CD4-positive, alpha-beta T cell treated with Interferon gamma for 1 hour (primary cell): ENCODE measurements at places on chromosomes 13 and 19.

DNA sequence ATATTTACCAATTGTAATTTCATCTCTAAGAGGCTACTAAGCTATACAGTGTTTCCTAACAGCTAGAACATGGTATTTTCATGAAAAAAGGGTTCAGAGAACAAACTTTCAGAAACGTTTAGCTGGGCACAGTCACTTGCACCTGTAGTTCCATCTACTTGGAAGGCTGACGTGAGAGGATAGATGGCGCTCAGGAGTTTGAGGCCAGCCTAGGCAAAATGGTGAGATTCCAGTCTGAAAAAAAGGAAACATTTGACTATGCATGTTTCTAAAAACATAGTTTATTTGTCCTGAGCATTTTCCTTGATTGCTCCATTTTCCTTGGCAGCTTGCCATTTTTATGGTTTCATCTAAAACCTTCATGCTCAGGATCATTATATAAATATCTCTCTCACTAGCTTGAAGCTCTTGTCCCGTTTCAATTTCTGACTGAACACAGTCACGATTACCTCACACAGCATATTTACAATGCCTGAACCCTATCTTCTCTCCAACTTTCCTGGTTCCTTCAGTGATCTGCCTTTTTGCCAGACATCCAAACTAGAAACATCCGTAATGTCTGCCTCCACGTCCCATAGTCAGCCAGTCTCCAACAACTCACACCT is 200.8 kb downstream of the RGCC start:
- no peak for DNase-seq

DNA sequence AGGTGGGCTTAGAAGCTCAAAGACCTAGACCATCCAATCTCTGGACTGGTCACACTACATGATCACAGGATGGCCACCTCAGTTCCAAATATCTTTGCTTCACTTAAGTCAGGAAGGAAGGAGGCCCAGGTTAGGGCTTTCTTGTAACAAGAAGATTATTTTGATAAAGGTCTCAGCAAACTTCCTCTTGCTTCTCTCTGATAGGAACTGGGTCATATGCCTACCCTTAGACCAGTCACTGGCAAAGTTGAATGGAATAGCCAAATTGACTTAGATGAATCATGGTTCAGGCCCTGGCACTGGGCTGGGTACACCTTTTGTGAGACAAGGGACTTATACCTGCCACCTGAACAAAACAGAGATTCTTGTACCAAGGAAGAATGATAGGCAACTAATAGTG is 11.0 kb downstream of the FRY start:
- DNase-seq, result no peak

- DNase-seq, result no peak
These were observed 688 bp downstream of the ZNF225 start for GRCh38 chr19:44113784-44114390.

GRCh38 chr19:3272952-3273351 is 48.5 kb downstream of the CELF5 start:
- no peak for DNase-seq

DNA sequence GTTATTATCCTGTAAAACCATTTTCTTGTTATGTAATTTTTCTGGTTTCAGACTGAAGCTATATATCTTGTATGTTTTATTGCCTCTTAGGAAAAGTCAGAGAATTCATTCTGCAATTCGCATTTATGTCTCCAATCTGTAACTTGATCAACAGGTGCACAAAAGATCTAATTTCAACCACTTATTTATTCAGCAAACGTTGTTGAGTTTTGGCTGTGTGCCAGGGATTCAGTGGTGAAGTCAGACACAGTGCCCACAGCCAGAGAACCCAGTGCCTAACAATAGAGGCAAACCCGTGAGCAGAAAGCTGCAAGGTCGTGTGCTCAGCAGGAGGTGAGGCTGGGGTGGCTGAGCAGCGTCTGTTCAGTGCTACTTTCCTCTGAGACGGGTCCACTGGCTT is 119.5 kb upstream of the MCF2L start:
- no peak for DNase-seq

DNA sequence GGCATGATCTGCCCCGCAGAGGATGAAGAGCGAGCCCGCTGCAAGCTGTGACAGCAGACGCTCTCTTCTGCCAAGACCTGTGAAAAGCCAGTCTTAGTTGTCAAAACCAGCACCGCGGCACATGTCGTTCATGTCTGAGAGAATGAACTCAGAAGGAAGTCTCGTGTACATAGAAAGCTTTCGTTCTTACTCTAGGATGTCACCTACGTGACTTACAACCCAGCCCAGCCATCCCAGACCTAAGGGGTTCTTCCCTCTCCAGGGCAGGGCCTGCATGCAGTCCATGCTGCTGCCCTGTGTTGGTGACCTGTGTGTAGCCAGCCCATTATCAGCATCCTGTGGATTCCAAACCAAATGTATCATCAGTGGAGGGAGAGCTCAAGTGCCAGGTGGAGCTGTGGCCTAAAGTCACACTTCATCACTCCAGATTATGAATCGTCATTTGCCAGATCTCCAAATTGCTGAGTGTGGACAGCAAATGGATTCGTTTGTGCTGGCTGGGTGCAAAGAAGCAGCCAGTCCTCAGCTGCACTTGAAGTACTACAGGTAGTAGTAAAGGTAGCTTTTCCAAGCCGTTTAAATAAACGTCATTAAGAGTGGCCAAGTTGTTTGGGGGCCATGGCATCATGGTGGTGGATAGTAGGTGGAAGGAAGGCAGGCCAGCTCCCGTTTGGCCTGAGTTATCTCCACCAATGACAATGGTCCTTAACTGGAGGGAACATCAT is 73.9 kb upstream of the GPR183 start:
- peak; percentile 33 for DNase-seq

DNA sequence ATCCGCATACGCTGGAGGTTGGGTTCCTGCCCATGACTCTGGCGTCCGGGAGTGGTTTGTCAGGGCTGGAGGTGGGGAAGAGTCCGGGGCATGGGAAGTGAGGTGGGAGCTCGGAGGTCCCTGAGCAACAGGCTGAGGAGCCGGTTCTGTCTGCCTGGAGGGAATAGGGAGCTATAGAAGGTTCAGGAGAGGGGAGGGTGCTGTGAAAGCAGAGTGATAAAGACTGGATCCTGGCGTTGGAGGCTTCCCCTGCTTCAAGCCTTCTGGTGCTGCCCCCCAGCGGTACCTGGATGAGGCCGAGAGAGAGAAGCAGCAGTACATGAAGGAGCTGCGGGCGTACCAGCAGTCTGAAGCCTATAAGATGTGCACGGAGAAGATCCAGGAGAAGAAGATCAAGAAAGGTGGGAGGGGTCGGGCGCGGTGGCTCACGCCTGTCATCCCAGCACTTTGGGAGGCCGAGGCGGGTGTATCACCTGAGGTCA is 2.6 kb downstream of the HMG20B start:
- no peak for DNase-seq

GRCh38 chr19:33609353-33609752 is 12.4 kb upstream of the CHST8 start:
- no peak for DNase-seq

DNA sequence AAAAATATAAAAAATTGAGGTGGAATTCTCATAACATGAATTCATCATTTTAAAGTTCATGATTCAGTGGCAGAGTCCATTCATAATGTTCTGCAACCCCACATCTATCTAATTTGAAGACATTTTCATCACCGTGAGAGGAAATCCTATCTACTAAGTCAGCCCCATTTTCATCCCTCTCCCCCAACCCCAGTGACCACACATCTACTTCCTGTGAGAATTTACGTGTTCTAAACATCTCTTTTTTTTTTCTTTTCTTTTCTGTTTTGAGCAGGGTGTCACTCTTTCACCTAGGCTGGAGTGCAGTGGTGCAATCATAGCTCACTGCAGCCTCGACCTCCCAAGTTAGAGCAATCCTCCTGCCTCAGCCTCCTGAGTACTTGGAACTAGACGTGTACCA is 17.5 kb downstream of the ATCAY start:
- no peak for DNase-seq

DNA sequence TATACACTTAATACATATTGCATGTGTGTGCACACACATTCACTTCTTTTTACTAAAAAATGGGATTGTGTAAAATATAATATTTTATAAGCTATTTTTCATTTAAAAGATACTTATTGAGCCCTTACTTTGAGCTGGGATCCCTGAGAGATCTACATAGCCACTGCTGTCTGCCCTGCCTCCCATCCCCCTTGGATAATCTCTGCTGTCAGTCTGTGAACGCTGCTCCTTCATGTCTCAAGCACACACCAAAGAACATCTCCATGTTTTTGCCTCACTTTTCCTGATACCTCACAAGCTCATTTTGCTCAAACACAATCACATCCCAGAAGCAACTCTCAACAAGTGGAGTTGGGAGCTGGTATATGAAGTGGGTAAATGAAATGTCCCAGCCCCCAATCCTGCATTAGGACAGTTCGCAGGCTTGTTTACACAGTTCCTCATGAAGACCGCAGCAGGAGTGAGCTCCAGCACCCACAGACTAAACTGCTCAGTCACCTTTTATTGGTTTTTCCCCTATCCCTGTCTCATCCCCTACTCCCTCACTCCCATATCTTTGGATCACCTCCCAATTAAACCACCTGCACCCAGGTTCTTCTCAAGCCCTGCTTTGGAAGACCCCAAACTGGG is 108.3 kb upstream of the FRY start:
- DNase-seq, result no peak

DNA sequence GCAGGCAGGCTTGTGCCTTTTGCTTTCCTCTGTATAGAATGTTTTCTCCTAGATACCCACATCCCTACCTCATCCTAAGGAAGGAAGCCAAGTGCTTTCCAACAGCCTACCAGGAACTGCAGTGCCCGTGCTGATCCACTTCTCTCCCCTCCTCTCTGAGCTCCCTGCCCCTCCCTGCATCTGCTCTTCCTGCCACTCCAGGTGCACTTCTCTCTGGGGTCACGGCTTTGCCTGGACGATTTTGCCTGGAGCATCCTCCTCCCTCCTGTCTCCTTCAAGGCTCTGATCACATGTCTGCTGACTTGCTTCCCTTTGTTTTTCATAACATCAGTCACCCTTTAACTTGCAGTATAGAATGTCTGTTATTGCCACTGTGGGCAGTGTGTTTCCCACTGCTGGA is 34.7 kb upstream of the IRS2 start:
- DNase-seq, result no peak

DNA sequence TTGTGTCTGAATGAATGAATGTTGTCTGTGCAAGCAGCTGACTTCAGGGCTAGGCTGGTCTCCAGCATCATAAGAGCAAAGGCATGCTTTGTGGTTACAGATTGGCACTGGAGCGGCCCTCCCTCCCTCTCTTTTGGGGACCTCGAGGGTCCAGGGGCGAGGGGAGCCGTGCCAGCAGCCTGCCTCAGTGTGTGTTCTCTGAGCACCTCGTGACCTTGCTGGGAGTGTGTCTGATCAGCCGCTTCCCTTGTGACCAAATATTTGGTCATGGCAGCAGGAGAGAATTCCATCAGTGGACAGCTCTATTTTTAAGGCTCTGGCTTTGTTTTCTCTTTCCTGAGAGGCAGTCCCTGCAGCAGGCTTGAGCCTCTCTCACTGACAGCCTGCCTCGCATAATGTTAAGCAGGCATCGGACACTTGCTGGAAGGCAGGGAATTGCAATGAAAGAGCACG is 329.7 kb downstream of the UQCRFS1 start:
- DNase-seq, result no peak
